ENCODE measurements at places on chromosomes 6 and 20. TPM values are rescaled to one million over a fixed set of nuclear protein-coding genes. Genes with fewer than 3 reads are reported as not detected.

Gene OSER1
- 30.8 TPM for total RNA-seq

Gene SPINT4
- not detected for total RNA-seq

Gene CFAP61
- not detected for total RNA-seq

Gene CRISP3
- total RNA-seq, result not detected

All from endothelial cell of coronary artery (primary cell).